H9 (cell line): ENCODE measurements at places on chromosomes 6 and 20. TPM values are rescaled to one million over a fixed set of nuclear protein-coding genes. Genes with fewer than 3 reads are reported as not detected.

- DNase-seq: no peak
- H3K4me1 ChIP-seq: no peaks in the 10 kb centered on the region; the same call in 1 of the 2 replicates
- peaks cover 9% of the 10 kb centered on the region; the same call in 2 of the 3 replicates for H3K36me3 ChIP-seq
- H3K4me3 ChIP-seq: no peak overlapping the region
Observed at GRCh38 chr6:163570579-163571231, 156.2 kb downstream of the QKI start.

- peak overlapping the region; percentile 51 for H3K27ac ChIP-seq
- H3K4me3 ChIP-seq: peak overlapping the region; percentile 89
- H3K4me1 ChIP-seq: peaks cover 8% of the 10 kb centered on the region; the same call in 1 of the 2 replicates
Observed at GRCh38 chr20:44910690-44911262, 916 bp downstream of the PABPC1L start.

GRCh38 chr20:19654921-19655320 is 103.1 kb upstream of the RIN2 start:
- H3K36me3 ChIP-seq: peaks cover 4% of the 10 kb centered on the region; the same call in 1 of the 3 replicates
- H3K4me3 ChIP-seq: no peak overlapping the region
- H3K27me3 ChIP-seq: no peaks in the 10 kb centered on the region
- no peak overlapping the region for H3K27ac ChIP-seq
- no peaks in the 10 kb centered on the region; the same call in 1 of the 2 replicates for H3K4me1 ChIP-seq
- no peak for DNase-seq

Gene LY6G6F
- total RNA-seq: not detected in 2 replicates
